Left renal pelvis (tissue), 4 donors: ENCODE measurements at places on chromosomes 4 and X. TPM values are rescaled to one million over a fixed set of nuclear protein-coding genes. Genes with fewer than 3 reads are reported as not detected.

- DNase-seq, result no peak
These were observed 147.8 kb upstream of the KLF3 start for GRCh38 chr4:38516190-38516589.

The PDCL2 gene
- polyA plus RNA-seq, result not detected

DNA sequence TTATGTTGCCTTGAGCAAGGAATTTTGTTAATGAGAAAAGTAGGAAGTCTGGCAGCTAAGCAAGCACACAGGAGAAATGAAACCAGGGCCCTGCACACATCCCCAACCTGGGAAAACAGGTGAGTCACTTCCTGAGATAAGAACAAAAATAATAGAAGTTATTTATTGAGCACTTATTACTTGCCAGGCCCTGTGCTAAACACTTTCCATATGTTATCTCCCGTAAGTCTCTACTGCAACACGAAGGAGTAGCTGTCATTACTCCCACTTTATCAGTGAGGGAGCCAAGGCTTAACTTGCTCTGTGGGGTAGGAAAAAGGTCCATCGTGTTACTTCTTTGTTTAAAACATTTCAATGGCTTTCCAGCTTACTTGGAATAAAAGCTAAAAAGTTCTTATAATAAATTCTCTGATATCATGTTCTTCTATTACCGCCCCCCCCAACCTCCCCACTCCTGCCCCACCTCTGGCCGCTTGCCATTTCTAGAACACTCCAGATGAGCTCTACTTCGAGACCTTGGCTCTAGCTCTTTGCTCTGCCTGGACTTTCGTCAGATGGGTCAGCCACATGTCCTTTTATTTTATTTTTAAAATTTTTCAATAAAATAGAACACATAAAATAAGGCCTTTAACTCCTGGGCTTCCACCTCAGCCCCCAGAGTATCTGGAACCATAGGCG, 36.3 kb upstream of the PLAC8 start:
- no peak for DNase-seq

DNA sequence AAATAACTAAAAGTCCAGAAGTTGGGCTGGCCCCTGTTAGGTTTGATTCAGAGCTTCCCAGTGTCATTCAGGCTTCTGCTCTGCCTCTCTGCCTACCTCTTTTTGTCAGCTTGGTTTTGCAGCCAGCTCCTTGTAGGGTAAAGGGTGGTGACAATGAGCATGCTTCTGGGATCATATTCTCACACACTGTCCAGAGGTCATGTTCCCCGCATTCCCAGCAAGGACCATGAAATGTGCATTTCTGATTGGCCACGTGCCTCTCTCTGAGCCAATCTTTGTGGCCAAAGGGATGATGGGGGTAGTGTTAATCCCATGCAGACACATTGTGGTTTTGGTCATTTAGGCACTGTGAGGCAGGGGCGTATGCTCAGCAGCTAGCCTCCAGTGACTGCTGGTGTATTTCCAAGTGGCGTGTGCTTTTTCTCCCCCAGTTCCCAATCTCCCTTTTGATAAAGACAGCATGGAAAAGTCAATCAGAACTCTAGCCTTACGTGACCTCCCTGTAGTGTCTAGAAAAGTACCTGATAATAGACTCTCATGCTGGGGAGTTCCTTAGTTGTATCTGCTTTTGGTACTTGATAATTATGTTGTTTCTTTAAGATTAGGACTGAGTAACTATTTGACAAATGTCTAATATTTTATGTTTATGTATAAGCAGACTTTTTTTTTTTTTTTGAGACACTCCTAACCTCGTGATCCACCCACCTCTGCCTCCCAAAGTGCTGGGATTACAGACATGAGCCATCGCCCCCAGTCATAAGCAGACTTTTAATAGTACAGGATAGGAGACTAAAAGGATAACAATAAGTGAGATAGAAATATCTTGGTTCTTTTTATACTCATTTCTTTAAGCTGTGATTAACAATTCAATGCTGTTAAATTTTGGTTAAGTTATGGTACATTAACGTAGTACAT, 57.8 kb downstream of the KIAA0232 start:
- peak; percentile 7 for DNase-seq

The AWAT2 gene
- polyA plus RNA-seq, result not detected

GRCh38 chr4:108465886-108466500, 154.4 kb upstream of the RPL34 start:
- no peak for DNase-seq

The DDX53 gene
- not detected for polyA plus RNA-seq

The ATP2B3 gene
- 0.10 TPM for polyA plus RNA-seq

GRCh38 chrX:152913346-152913745, 15.5 kb downstream of the ZNF185 start:
- no peak for DNase-seq

The SOX3 gene
- not detected for polyA plus RNA-seq

- DNase-seq, result no peak
These were observed 1.1 kb downstream of the OGT start for GRCh38 chrX:71533851-71534561.

- no peak for DNase-seq
These were observed 149.3 kb downstream of the RASL11B start for GRCh38 chr4:53011259-53011905.

DNA sequence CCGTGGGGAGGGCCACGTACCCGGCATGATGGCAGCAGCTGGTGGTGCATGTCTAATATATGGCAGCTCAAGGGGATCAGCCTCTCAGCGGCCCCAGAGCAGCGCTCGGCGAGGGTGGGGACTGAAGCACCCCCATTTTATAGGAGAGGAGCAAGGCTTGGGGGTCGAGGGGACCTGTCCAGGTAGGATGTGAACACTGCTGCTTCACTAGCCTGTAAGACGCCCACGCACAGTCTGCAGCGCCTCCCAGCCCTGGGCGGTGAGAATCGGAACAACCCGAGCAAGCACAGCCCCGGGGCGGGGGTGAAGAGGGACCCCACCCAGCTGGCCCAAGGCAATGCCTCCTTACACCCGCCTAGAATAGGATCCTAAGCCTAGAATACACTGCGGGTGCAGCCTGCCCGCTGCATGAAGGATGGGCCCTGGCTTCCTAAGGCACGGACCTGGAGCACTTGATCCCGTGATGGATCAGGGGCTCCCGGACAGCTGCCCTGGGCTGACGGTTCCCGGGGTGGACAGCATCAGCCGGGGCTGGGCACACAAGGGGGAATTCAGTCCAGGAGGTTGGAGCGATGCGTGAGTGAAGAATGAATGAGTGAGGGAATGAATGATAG, 17.6 kb downstream of the ADRA2C start:
- DNase-seq, result no peak

DNA sequence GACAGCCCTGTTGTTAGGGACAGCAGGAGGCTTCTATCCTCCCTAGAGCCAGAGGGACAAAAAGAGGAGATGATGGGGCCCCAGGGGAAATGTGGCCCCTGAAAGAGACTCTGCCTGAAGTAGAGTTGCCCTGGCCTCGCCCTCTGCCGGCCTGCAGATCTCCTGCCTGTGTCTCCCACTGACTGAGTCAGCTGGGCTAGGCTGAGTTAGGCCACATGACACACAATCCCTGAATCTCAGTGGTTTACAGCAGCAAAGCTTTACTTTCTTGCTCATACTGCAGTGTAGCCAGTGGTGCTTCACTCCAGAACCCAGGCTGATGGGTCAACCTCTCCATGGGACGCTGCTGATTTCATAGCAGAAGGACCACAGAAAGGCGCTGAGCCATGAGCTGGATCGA, 23.5 kb downstream of the DRD5 start:
- DNase-seq, result no peak

GRCh38 chr4:21009956-21010355, 309.7 kb downstream of the PACRGL start:
- DNase-seq, result no peak

The SPATA4 gene
- polyA plus RNA-seq, result 0.93 TPM

DNA sequence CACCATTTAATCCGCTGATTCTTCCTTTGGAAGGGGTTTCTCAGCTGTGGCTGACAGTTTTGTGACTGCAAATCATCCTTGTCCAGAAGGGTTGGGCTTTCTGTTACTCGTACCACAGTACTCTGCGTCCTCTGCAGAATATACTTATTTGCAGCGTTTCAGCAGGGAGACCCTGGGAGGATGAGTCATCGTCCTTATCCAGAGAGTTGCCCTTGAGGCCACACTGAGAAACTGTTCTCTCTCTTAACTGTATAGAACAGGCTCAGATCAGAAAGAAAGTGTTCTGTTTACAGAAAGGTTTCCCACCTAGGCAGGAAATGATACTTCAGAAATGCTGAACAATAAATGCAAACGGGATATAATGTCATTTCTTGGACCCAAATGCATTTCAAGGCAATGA, 47.8 kb upstream of the DDX53 start:
- DNase-seq, result no peak

- no peak for DNase-seq
These were observed 20.7 kb downstream of the USP53 start for GRCh38 chr4:119233191-119233590.

- no peak for DNase-seq
These were observed 78.8 kb upstream of the BCOR start for GRCh38 chrX:40176351-40177116.

- DNase-seq, result no peak
These were observed 114.2 kb upstream of the TBC1D9 start for GRCh38 chr4:140870427-140870826.

The CPLX1 gene
- polyA plus RNA-seq, result 0.86 TPM

GRCh38 chr4:113106108-113106507, 56.7 kb downstream of the ANK2 start:
- DNase-seq, result peak; percentile 46
